SIG-M5 (cell line): ENCODE measurements at places on chromosomes 2 and 18.

DNA sequence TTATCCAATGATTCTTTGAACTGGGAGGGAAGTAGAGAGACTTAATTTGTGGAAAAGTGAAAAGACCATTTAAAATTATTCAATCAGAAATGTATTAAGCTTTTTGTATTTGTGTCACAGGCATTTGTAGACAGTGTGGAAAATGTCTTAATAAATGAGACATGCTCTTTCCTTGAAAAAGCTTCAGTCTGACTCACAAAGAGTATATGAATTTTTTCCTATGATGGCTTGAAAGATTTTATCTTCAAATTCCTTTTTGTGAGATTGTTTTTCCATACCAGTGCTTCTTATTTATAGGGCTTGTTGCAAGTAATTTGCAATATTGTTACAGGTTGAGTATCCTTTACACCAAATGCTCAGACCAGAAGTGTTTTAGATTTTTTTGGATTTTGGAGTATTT lies 39.5 kb downstream of the STON1 start:
- DNase-seq = no peak

DNA sequence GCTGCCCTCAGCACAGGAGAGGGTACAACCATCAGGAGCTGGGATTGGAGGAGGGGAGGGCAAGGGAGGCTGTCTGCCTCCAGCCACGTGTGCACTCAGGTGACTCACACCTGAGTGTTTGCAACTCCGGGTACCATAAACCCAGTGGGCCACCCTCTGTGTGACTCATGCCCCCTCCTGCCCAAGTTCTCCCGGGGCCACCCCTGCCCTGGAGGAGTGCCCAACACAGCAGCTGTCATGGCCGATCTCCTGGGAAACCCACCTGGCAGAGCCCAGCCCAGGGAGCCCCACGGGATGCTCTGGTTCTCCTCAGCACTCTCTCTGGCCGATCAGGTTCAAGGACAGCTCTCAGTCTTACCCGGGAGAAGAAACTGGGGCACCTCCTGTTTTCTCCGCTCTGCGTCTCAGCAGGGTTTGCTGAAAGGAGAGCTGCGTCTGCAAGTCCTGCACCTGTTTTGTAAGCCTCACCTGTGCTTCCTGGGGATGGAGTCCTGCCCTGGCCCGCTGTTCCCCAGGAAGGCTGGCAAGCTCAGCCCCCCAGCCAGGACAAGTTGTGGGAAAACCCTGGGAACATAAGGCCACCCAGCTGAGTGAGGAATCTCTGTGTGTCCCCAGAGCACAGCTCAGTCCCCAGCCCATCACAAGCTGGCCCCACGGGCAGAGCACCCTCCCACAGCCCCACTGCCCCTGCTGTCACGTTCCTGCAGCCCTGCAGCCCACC lies 44.0 kb upstream of the UBE2F start:
- no peak for DNase-seq

GRCh38 chr2:107267086-107267485 lies 381.1 kb upstream of the ST6GAL2 start:
- no peak for DNase-seq

GRCh38 chr18:50582500-50582899 lies 22.6 kb downstream of the MAPK4 start:
- no peak for DNase-seq

- DNase-seq = no peak
Observed at GRCh38 chr2:195596840-195597239, 60.2 kb upstream of the SLC39A10 start.

GRCh38 chr18:6010921-6011320 lies 115.6 kb upstream of the TMEM200C start:
- DNase-seq = no peak

GRCh38 chr2:13240789-13241487 lies 524.2 kb downstream of the TRIB2 start:
- no peak for DNase-seq

GRCh38 chr2:180150606-180151005 lies 143.5 kb upstream of the CWC22 start:
- no peak for DNase-seq

- peak; percentile 52 for DNase-seq
Observed at GRCh38 chr2:157443795-157444640, at the start of gene CYTIP. CYTIP (minus strand) TSS chr2:157444089; CDS start chr2:157444020, 69 bp downstream.

DNA sequence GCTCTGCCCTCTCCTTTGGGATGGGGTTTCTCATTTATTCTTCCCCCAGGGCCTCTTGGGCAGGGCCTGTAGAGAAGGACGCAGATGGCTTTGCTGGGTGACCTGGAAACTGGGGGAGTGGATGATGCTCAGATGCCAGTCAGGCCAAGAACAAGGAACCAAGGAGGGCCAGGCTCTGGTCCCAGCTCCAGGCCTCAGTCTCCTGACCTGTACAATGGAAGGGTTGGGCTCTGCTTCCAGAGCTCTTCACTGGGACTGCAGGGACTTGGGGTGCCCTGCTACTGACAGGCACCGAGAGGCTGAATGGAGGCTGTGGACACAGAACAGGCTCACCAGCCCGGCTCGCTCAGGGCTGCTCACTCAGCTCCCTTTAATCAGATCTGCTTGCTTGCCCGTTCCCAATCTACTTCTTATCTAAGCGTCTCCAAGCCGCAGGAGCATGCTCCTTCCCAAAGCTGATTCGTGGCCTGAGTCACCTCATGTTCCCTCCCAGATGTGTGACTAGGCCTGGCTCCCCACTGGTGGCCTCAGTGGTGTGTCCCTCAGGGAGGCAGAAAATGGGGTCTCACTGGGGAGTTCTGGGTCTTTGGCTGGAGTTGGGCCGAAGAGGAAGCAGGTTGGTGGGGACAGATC lies 82.6 kb upstream of the ODC1 start:
- DNase-seq = no peak
